ENCODE measurements at places on chromosomes 2 and 18.

GRCh38 chr2:60303680-60304079 lies 249.8 kb downstream of the BCL11A start:
- no peak for DNase-seq

DNA sequence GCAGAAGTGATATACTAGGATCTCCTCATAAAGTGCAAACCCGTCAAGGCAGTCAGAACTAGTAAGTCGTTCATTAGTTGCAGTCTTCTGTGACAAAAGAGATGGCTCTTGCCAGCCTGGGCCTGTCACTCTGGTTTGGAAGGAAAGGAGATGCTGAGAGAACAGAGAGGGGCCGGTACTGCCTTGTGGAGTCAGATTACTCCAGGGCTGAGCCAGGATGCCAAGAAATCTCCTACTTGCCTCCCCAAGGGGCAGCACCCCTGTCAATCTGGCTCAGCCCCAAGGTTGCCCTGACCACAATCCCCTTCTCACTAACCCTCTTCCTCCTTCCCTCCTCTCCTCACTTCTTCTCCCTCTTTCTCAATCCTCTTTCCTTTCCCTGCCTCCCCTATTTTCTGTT lies 62.9 kb upstream of the ASPRV1 start:
- no peak for DNase-seq

GRCh38 chr2:33764551-33764950 lies 165.5 kb upstream of the FAM98A start:
- no peak for DNase-seq

- no peak for DNase-seq
Observed at GRCh38 chr2:199589306-199589705, 131.6 kb upstream of the SATB2 start.

DNA sequence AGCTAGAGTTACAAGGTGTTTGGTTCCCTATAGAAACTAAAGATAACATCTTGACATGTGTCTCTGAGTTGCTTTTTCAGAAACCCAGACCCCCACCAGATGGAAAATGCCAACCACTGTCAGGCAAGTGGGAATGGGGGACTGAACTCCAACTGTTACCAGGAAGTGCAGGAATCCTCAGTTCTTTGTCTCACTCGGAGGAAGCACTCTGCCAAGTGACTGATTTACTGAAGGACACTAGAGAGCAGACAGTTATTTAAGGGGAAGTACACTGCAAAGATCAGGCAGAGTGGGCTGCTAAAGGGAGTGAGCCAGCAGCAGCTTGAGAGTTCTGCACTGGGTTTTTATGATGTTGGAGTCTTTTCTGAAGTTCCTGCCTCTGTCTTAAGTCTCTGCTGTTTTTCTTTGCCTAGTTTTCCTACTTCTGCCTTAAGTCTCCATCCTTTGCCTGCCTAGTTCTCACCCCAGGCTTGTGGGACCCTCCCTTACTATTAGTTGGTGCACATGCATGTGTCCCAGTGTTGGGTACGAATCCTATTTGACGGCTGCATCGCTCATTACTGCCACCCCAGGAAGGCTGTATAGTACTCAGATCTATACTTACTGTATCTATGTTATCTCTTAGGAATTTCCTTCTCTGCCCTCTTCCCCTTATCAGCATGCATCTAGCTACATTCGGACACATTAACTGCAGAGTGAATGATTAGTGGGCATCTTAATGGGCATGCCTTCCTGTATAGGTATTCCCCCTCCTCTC lies 97.1 kb downstream of the TEX51 start:
- DNase-seq, result no peak

GRCh38 chr2:221680548-221680947 lies 108.4 kb upstream of the EPHA4 start:
- no peak for DNase-seq

DNA sequence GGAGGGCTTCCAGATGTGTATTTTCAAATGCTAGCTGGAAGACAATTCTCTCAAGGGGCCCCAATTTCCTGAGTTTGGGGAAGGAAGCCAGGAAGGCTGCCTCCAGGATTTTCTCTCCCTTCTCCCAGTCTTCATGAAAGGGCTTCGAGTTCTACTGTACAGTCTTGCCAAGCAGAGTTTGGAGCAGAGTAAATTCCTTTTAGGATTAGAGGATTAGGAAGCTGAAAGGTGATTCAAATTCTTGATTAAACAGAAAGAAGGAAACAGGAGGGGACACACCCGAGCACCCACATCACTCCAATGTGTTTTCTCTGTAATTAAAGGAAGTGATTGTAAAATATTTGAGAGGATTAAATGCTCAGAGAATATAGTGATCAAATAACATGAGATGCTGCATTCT lies 217.8 kb downstream of the SETBP1 start:
- no peak for DNase-seq

DNA sequence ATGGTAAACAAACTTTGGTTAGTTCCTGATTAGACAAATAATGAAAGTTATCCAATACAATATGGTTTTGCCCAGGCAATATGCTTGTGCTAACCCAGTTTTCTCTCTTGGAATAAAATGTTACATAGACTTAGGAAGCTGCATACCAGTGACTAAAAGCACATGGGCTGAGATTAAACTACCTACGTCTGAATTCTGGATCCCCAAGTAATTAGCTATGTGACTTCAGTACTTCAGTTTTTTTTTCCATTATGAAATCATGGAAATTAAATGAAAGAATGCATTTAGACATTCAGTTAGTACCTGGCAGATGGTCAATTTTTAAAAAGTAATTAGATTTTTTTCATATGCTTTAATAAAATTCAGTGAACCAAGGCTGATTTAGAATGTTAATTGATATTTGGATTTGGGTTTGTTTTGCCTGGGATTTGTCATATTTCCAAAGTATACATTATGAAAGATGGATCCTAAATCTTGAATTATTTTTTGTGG lies 213.9 kb downstream of the PTH2R start:
- DNase-seq, result no peak

- DNase-seq, result no peak
Observed at GRCh38 chr2:20288642-20289340, 61.9 kb downstream of the PUM2 start.

- DNase-seq, result no peak
Observed at GRCh38 chr2:99338029-99338585, 918 bp downstream of the EIF5B start.

GRCh38 chr2:173966274-173967098 lies 1.3 kb upstream of the SP3 start:
- DNase-seq, result no peak

- no peak for DNase-seq
Observed at GRCh38 chr2:241573741-241574140, 15.2 kb downstream of the BOK start.

DNA sequence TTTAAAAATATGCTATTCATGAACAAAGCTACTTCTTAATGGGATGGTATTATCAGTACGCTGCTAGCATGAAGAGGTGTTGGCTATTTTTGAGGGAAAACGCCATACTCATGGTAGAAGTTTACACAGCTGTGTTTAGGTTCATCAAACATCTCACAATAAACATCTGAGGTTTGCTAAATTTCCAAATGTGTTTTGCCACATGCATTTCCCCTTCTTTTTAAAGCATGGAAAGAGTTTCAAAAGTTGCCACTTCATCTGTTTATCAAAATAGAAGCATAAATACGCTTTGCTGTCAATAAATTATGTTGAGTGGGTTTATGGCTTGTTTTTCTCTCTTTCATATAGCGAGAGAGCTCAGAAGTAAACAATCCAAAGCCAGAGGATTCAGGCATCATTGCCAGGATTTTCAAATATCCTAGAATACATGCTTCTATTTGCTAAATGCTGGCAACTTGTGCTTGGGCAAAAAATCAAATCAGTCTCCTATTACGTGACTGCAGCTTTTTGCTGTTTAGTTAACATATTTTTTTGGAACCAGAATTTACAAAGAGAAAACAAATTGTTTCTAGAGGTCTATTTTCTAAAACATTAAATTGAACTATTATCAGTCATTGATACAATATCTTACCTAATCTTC lies 1919.9 kb upstream of the LRRTM1 start:
- DNase-seq, result no peak

- DNase-seq, result no peak
Observed at GRCh38 chr2:172525601-172526000, 30.3 kb upstream of the PDK1 start.

GRCh38 chr18:54679318-54680149 lies 88.5 kb downstream of the DYNAP start:
- no peak for DNase-seq

DNA sequence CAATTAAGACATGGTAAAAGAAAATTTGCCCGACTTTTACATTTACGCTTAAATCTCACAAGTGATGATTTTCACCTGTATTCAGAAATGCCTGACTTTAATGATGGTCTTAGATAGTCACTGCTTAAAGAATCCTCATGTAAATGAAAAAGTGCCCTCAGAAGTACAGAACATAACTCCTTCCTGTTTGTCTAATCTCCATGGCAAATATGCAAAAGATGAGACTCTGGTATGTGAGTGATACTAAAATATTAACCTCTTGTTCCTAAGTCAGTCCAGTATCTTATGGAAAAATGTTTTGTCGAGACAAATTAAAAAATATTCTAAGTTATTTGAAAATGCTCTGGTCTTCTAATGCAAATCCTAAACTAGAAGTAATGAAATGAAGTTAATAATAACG lies 29.2 kb downstream of the KCTD1 start:
- no peak for DNase-seq

DNA sequence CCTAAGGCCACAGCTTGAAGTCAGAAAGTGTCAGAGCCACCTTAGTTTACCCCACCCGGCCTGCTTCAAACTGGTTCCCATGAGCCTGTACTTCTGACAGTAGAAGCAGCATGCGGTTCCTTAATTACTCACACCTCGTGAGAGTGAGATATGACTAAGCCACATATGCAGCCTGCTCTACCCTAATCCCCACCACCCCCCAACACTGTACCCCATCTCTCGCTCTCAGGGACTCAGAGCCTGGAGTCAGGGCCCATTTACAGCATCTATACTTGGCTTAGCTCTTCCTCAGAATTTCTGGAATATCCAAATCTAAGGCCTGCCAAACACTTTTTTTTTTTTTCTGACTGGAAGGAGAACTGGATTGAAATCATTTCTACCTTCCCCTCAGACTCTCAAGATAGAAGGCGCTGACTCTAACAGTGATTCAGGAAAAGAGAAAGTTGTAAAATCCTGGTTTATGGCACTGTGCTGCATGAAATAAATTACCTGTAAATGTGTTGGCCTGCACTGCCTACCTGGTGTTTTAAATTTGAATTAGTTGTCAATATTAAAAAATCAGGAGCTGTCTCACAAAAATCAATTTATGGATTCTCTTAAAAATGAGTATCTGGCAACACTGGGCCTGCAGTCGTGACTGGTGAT lies 360.0 kb downstream of the RND3 start:
- no peak for DNase-seq

GRCh38 chr2:215602997-215603396 lies 167.1 kb upstream of the FN1 start:
- no peak for DNase-seq

DNA sequence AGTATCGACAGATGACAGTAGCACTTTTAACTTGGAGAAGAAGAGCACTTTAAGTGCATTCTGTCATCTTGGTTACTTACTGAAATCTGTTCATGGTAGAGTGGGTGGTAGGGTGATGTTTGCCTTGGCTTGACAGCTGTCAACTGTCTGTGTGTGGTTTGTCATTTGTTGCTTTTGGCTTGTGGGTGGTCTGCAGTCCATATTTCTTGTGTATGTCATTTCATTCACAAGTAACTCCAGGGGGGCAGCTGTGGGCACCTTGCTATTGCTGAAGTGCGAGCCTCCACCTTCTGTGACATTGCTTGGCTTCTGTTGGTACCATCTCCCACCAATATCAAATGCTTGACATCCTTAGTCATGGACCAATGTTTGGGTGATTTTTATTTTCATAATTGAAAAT lies 311.6 kb upstream of the NRP2 start:
- no peak for DNase-seq

DNA sequence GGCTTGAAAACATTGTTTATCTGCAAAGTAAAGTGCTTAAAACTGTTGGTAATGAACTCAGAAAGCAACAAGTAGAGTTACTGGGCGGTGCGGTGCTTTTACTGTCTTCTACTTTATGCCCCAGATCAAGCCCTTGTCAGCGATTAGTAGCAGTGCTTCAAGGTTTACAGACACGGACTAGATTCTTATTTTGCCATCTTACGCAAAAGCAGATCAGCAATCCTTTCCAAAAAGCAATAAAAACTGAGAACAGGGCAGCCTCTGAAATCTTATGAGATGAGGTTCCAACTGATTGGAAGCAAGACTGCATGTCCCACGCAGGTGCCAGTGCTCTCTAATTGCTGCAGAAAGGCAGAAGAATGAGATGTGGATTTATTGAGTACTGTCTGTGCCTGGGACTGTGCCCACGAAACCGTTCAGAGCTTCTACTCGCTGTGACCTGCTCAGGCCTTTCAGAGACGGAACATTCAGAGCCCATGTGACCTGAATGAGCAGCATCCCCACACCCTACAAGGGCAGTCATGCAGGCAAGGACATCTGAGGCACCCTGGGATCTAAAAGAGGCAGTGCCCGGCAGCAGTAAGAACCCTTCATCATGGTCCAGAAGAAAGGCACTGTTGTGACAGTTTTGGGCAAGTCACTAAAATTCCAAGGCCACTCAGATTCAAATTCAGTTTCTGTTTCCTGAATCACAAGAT lies 15.7 kb downstream of the COL4A3 start:
- DNase-seq, result no peak

DNA sequence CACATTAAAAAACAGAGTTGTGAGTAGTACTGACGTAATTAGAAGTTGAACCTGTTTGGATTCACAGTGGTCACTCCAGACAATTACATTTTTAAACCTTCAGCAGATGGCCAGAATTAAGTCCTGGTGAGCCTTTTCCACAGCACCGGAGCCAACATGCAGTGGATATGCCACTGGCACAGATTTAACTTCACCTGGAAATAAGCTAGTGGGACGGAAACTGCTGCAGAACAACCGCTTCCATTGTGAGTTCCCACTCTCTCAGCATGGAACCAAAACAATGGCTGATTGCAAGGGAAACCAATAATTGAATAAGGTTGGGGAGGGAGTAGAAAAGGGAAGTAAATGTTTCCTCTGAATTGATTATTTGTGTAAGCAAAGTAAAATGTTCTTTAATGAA lies 515.1 kb downstream of the STK39 start:
- DNase-seq, result no peak

- no peak for DNase-seq
Observed at GRCh38 chr2:64586883-64587481, 62.9 kb downstream of the AFTPH start.

DNA sequence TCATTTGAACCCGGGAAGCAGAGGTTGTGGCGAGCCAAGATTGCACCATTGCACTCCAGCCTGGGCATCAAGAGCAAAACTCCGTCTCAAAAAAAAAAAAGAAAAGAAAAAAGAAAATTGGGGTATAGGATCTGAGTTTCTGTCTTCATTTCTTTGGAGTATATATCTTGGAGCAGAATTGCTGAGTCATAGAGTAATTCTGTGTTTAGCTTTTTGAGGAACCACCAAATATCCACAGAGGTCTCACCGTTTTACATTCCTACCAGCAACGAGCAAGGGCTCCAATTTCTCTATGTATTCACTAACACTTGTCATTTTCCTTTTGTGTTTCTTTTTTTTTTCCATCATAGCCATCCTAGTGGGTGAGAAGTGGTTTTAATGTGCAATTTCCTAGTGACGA lies 87.6 kb upstream of the TEX51 start:
- DNase-seq, result no peak

- DNase-seq, result no peak
Observed at GRCh38 chr18:58862356-58862755, 2.3 kb upstream of the ZNF532 start.

- DNase-seq, result no peak
Observed at GRCh38 chr2:133633881-133634409, 65.7 kb upstream of the NCKAP5 start.

GRCh38 chr18:13433685-13434084 lies 215.1 kb downstream of the LDLRAD4 start:
- no peak for DNase-seq

- peak; percentile 53 for DNase-seq
Observed at GRCh38 chr2:109510136-109511028, 103.4 kb downstream of the SEPTIN10 start.

GRCh38 chr2:23065210-23065609 lies 319.8 kb upstream of the KLHL29 start:
- DNase-seq, result no peak

Measured in central memory CD8-positive, alpha-beta T cell (primary cell).